ENCODE measurements at places on chromosomes 7 and 10. TPM values are rescaled to one million over a fixed set of nuclear protein-coding genes. Genes with fewer than 3 reads are reported as not detected.

RASA4B gene
- total RNA-seq, result 0.70 TPM

GNG11 gene
- 32.2 TPM for total RNA-seq

HOXA13 gene
- total RNA-seq, result 2.8 TPM

ZNF853 gene
- total RNA-seq, result 2.3 TPM

CHN2 gene
- total RNA-seq, result 0.53 TPM

ZNF789 gene
- 7.7 TPM for total RNA-seq

ZNF117 gene
- 0.20 TPM for total RNA-seq

RGR gene
- total RNA-seq, result not detected

PNLIP gene
- 0.16 TPM for total RNA-seq

ZNF736 gene
- total RNA-seq, result 0.02 TPM

ZNF775 gene
- total RNA-seq, result 3.7 TPM

ANK3 gene
- 0.41 TPM for total RNA-seq

CDHR1 gene
- total RNA-seq, result 0.13 TPM

P4HA1 gene
- total RNA-seq, result 22.4 TPM

CPN1 gene
- 0.19 TPM for total RNA-seq

POLR3A gene
- total RNA-seq, result 14.4 TPM

PGAM2 gene
- not detected for total RNA-seq

SLC26A3 gene
- not detected for total RNA-seq

CTAGE8 gene
- not detected for total RNA-seq

TES gene
- total RNA-seq, result 58.5 TPM

GARIN1A gene
- 0.57 TPM for total RNA-seq

EGFR gene
- total RNA-seq, result 94.9 TPM

INHBA gene
- 0.21 TPM for total RNA-seq

MLXIPL gene
- 1.4 TPM for total RNA-seq

UTF1 gene
- total RNA-seq, result not detected

HILPDA gene
- 25.6 TPM for total RNA-seq

AOC1 gene
- total RNA-seq, result not detected

EPHB6 gene
- 0.20 TPM for total RNA-seq

NSUN6 gene
- 4.0 TPM for total RNA-seq

ANXA8L1 gene
- 97.3 TPM for total RNA-seq

H2AZ2 gene
- 206 TPM for total RNA-seq

C10orf105 gene
- total RNA-seq, result not detected

ASB10 gene
- total RNA-seq, result not detected

GRM3 gene
- not detected for total RNA-seq

ZNF239 gene
- 2.0 TPM for total RNA-seq

HKDC1 gene
- total RNA-seq, result 9.3 TPM

SYT15 gene
- total RNA-seq, result 3.1 TPM

VAX1 gene
- total RNA-seq, result 1.5 TPM

NEUROD6 gene
- total RNA-seq, result not detected

CALHM2 gene
- total RNA-seq, result 4.8 TPM

PSD gene
- total RNA-seq, result 0.29 TPM

MKX gene
- total RNA-seq, result not detected

CYP3A7 gene
- not detected for total RNA-seq

NEURL1 gene
- 0.78 TPM for total RNA-seq

RBP3 gene
- total RNA-seq, result not detected

ANXA8 gene
- 30.7 TPM for total RNA-seq

OPALIN gene
- total RNA-seq, result not detected

GSTO2 gene
- total RNA-seq, result 1.9 TPM

SYNPO2L gene
- 0.02 TPM for total RNA-seq

TMEM184A gene
- total RNA-seq, result 8.8 TPM

NANOS1 gene
- total RNA-seq, result 2.6 TPM

CALU gene
- 143 TPM for total RNA-seq

ERVW-1 gene
- total RNA-seq, result 0.04 TPM

ACSM6 gene
- total RNA-seq, result not detected

ZPBP gene
- not detected for total RNA-seq

TCERG1L gene
- not detected for total RNA-seq

PTPN20 gene
- total RNA-seq, result 3.7 TPM

LIPK gene
- not detected for total RNA-seq

FOXI2 gene
- not detected for total RNA-seq
